Endodermal cell (in vitro differentiated cells): ENCODE measurements at places on chromosomes 3 and 15. TPM values are rescaled to one million over a fixed set of nuclear protein-coding genes. Genes with fewer than 3 reads are reported as not detected.
A peak's percentile ranks its signal among the peaks of the same experiment; 100 is the strongest.

- no peak for DNase-seq
Observed at GRCh38 chr3:188320757-188321156, 166.8 kb downstream of the LPP start.

GRCh38 chr3:102053375-102053989 lies 204.2 kb downstream of the NFKBIZ start:
- DNase-seq: no peak

- no peak for DNase-seq
Observed at GRCh38 chr3:184946917-184947316, 135.0 kb downstream of the VPS8 start.

The MST1 gene
- total RNA-seq: 25.7 and 30.8 TPM in 2 replicates

- DNase-seq: no peak
Observed at GRCh38 chr3:98805571-98805970, 42.4 kb downstream of the ST3GAL6 start.

DNA sequence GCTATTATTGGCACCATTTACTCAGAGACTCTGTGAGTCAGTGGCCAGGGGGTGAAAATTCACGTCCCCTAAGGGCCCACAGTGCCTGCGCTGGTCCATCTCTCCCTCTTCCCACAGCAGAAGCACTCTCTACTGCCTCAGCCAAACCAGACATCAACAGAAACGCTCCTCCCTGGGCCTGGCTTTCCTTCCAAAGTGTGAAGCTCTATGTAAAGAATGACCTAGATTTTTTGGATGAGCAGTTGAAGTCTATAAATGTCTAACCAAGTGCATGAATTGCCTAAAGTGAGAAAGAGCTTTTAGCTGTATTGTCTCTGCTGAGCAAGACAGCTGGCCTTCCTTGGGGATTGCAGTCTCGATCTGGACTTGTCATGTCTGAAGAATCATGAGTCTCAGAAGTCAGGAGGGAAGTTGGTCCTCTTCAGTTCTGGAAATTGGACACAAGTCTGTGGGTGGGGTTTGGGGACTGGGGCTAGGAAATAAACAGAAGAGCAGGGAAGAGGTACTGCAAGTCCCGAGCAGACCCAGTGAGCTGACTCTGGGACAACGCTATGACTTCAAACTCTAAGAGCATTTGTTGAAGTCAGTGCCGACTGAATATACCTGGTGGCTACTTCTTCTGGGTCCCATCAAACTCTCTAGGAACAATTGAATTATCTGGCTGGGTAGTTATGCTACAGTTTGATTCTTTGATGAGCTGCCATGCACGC lies 29.0 kb downstream of the RASGRP1 start:
- no peak for DNase-seq

DNA sequence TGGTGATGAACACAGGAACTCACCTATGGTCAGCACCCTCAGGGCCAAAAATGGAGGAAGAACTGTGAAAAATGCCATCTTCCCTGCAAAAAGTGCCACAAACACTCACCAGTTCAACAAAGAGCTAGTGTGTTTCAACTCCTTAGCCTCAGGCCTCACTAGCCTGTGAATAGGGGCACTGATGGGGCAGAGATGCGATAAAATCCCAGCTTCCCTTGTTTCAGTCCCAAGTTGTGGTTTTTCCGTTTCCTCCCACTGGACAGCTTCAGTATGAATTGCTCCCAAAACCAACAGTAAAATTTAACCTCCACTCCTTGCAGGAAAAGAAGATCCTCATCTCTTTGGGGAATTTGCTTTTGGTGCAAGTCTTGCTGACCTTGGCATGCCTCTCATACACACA lies 117.4 kb upstream of the ADAMTS9 start:
- DNase-seq: no peak

DNA sequence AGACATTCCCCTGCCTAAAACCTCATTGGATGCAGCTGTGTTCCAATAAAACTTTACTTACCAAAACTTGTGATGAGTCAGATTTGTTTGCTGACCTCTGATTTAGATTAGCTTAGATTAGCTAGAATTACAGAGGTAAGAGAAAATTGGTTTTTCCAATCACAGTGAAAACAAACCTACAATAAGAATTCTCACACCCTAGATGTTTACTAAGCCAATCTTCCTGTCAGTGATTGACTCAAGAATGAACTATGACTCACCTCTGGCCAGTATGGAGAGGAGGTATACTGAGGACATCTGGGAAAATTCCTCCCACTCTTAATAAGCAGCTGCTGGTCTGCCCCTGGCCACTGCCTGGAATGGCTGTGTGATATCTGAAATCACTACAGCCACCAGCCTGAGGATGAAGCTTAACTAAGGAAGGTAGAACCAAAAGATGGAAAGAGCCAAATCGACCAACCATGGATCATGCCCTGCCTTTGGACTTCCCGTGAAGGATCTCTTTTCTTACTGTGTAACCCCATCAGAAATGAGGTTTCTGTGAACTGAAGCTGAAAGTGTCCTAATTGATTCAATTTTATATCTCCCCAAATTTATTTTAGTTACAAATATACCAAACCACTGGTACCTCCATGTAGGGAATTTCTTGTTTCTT lies 19.0 kb upstream of the GHSR start:
- no peak for DNase-seq

DNA sequence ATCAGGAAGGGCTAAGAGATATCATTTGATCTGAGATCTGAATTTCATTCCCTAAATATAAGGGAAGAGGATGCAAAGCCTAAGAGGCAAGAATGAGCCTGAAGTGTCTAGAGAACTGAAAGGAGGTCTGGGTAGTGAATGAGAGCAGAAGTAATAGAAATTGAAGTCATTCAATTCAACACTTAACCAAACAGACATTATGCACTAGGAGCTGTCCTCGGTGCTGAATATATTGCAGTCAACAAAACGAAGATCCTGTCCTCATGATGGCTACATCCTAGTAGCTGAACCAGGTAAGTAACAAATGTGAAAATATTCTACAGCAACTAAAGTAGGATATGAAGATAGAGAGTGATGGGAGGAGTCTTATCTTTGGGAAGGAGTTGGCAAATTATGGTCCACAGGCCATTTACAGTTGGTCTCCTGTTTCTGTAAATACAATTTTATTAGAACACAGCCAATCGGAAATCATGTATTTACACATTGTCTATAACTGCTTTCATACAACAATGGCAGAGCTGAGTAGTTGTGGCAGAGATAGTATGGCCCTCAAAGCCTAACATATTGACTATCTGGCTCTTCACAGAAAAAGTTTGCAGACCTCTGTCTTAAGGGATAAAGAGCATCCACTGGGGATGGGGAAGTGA lies 192.9 kb upstream of the CADPS start:
- peak; percentile 82 for DNase-seq
